ENCODE measurements at places on chromosomes 2 and 18.

GRCh38 chr2:198874472-198874858 lies 583.3 kb downstream of the SATB2 start:
- DNase-seq, result peak; percentile 36

- no peak for DNase-seq
These were observed 8.2 kb downstream of the BCL2 start for GRCh38 chr18:63311118-63312018.

DNA sequence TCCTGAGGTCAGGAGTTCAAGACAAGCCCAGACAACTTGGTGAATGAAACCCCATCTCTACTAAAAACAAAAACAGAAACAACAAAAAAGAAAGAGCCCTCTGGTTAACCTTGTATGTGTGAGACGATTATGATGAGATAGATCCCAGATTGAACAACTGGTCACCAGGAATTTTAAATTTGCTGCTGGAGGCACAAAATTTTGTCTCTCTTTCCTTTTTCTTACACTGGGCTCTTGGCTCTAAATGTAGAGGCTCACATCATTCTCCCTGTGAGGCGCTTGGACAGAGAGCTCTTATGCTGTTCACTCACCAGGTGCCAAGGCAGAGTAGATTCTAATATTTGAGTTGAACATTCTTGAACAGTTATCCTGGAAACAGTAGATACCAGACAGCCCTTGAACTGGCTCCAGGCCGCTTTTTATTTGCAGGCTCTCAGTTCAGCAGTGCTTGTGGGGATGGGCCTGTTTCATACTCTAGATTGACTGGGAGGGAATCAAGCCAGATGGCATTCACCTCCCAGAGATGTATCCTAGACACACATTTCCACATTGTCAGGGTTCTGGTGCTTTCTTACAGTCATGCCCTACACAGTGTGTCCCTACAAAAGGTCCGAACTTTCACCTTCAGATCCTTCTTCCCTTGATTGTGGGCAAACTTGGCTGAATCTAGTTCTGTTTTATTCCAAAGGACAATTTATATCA lies 1159.6 kb downstream of the RPIA start:
- DNase-seq, result no peak

GRCh38 chr18:48674758-48675351 lies 136.0 kb downstream of the CTIF start:
- no peak for DNase-seq

DNA sequence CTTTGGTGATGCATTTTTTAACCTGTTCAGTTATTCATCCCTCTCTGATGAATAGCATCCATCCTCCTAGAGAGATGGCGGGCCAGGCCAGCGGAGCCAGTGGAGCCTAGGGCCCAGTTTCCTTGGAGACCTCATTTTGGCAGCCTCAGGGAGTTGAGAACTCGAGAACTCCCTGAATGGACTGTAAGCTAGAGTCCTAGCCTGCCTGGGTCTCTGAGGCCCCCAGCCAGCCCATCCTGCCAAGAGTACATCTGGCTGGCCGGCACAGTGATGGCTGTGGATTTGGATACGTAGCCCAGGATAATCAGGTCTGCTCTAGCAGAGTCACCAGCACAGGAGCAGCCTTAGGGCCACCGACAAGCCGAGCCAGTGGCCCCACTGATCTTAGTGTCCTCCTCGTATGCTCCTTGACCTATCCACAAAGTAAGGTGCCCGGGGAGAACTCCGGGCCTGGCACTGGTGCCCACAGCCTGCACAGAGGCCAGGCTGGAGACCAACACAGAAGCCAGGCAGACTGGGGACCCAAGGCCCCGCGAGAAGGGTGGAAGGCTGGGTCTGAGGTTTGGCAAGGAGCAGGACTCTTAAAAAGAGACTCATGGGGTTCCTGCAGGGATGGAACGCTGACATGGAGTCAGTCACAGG lies 110.5 kb upstream of the MCFD2 start:
- no peak for DNase-seq

- peak; percentile 67 for DNase-seq
These were observed 300.5 kb downstream of the INSIG2 start for GRCh38 chr2:118388771-118389170.

DNA sequence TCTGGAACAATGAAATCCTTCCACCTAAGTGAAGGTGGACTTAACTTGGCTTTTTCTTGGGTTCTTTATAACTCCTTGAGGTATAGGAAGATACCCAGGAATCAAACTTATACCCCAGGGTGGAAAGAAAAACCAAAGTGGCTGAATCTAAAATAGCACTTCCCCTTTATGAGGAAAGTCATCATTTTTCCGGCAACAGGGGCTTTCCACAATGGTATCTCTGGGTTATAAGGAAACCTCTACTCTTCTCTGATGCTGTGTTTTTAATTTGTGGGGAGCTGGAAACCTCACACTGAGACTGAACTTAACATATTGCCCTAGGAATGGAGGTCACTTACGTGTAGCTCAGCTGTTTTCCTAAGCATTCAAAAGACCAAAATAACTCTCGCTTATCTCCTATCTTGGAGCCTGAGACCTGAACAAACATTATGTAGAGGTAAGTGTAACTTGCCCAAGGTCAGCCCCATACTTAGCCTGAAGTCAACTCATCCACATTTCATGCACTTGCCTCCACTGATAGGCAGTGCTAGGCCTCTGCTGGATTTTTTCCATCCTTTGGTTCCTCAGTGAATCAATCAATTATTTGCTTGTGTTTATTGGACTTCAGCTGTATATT lies 117.9 kb downstream of the SETBP1 start:
- no peak for DNase-seq

DNA sequence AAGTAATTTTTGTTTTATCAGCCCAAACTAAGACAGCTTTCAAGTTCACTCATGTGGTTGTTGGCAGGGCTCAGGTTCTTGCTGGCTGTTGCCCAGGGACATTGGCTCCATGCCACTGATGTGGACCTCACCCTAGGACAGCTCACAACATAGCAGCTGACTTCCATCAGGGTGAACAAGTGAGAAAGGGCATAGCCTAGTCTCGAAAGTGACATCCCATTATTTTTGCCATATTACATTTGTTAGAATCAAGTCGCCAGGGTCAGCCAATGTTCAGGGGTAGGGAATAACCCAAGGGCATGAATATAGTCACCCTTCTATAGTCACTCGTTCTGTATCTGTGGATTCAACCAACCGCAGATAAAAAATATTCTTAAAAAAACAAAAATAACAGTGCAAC lies 10.7 kb upstream of the CWC22 start:
- DNase-seq, result peak; percentile 50

DNA sequence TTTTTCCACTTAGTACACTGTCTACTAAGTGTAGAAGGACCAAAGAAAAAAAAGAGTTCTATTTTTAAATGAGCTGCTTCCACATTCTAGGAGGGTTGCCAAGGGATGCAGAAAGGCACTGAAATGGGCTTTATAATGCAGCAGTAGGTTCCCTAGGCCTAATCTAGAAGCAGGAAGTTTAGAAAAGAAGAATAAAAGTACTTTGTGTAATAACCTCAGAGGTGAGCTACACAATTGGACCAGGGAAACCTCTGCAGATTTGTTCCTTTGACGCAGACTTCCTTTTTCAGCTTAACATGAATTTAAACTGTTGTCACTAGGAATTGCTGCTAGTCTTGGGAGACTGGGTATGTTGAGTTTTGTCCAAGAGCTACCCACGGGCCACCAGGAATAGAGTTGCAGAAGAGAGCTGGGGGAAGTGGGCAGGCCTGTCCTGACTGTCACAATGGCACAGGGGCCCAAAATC lies 34.6 kb upstream of the RAB1A start:
- peak; percentile 29 for DNase-seq

- peak; percentile 17 for DNase-seq
These were observed 755 bp upstream of the ATP9B start for GRCh38 chr18:79068341-79068936.

DNA sequence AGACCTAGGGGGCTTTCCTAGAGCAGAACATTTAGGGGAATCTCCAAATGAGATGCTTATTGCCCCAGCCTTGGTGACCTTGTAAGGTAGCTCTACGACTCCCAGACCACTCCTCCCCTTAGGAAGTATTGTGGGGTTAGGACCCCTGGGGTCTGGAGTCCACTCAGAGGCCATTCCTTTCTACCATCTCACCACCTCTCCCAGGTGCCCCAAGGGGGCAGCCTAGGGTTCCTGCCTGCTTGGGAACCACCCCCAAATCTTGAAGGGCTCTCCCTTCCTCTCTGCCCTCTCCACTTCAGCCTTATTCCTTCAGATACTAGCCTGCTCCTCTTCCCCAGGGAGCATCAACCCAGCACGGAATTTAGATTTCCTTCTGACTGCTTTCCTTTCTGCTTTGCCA lies 17.5 kb upstream of the EXOC6B start:
- DNase-seq, result no peak

- DNase-seq, result no peak
These were observed 11.0 kb downstream of the FAM171B start for GRCh38 chr2:186704897-186705296.

GRCh38 chr2:112465382-112465781 lies 16.6 kb upstream of the TTL start:
- DNase-seq, result no peak

GRCh38 chr2:215290980-215291599 lies 20.8 kb upstream of the ATIC start:
- DNase-seq, result no peak

GRCh38 chr18:9536354-9537152 lies 61.2 kb downstream of the RALBP1 start:
- peak; percentile 64 for DNase-seq

GRCh38 chr2:8517850-8518498 lies 163.9 kb upstream of the ID2 start:
- DNase-seq, result no peak

- no peak for DNase-seq
These were observed 9.1 kb upstream of the IL1RN start for GRCh38 chr2:113118263-113118657.

DNA sequence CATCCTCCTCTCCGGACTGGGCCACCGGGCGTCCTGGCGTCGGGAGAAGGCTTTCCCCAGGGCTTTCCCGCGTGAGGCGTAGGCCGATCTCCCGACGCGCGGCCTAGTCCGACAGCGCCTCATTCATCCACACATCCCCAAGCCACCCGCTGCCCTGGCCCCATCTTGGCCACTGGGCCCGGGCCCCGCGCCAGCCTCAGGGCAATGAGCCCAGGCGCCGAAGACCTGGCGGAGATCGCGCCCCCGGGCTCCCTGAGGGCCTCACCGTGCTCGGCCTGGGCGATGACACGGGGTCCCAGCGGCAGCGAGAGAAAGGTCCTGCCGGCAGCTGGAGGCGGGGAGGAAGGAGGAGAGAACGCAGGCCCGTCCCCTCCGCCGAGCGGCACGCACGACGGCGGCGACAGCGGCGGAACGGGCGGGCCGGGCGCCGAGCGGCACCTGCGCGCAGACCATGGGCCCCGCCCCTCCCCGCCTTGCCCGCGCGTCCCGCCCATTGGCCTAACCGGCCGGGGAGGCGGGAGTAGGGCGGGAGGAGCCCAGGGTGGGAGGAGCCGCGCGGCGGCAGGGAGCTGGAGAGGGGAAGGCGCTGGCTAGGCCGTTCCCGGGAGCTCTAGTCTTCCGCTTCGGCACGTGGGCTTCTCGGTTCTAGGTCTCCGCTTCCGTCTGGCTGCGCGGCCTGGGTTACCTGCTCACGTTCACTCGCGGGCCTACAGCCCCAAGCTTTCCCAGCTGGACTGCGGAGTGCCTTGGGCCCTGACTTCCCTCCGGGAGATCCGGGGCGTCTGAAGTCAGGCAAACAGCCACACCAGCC lies at the start of gene OLA1:
Gene OLA1 (minus strand): TSS at position 346 of the 811 bp plus-strand sequence. CDS start 1,717 bp downstream, outside the sequence.
- peak; percentile 96 for DNase-seq

- no peak for DNase-seq
These were observed 71.3 kb downstream of the UGGT1 start for GRCh38 chr2:128162266-128162665.

- DNase-seq, result peak; percentile 77
These were observed 216.3 kb downstream of the C1D start for GRCh38 chr2:67846370-67847070.

GRCh38 chr2:120764492-120764891 lies 28.8 kb downstream of the GLI2 start:
- DNase-seq, result peak; percentile 40

DNA sequence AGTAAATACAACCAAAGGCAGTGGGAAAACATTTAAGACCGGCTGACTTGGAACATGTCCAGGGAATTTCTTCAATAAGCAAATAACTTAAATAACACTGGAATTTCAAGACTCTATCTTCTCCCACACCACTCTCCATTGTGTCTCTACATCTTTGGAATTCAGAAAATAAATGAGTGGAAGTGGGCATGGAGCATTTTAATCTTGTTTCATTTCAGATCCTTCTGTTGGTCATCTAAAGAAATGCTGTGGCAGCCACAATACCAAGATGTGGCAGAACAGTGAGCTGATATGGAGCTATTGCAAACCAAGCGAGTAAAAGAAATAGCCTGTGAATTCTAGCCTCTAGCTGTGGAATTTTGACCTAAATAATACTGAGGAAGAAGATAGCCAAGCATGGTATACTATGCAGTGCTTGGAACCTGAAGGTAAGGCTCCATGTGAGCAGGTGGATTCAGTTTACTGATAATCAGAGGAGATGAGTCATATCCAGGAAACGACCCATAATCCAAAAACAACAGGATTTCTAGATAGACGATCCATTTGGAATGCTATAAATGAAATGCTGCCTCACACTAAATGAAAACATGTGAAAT lies 157.1 kb upstream of the SCN7A start:
- peak; percentile 76 for DNase-seq

GRCh38 chr2:61694312-61695274 lies 156.4 kb upstream of the XPO1 start:
- DNase-seq, result peak; percentile 87

DNA sequence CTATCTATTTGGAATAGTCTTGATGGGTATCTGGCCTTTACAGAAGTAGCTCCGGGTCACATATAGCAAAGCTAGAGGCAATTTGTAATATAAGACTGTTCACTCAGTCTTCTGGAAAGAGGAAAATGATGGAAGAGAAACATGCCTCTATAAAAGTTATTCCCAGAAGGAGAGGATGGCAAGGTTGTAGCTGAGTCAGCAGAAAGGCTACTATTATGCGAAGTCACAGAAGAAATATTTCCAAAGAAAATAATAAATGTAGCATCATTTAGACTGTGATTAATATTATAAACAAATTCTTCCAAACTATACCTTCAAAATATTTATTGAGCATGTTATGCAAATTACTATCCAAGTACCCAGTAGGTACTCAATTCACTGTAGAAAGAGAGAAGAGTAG lies 1027.7 kb upstream of the TMEFF2 start:
- DNase-seq, result no peak

- peak; percentile 91 for DNase-seq
These were observed 158.2 kb upstream of the CCDC150 start for GRCh38 chr2:196481324-196481697.

DNA sequence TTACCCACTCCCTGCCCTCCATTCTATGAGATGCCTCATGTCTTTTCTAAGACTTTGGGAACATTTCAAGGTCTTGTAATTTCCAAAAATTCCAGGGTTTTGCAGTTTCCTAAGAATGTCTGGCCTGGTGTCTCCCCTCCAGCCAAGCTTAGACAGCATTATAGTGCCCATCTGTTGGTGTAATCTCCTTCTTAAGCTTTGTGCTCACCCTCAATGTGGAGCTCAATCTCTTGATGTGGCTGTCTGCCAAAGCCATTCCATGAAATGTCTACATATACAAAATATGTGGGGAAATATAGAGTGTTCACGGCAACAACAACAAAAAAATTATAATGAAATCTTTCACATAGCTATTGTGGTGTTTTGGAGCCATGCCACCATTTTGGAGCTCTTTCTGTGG lies 558.4 kb downstream of the PIK3C3 start:
- peak; percentile 59 for DNase-seq
